ENCODE measurements at places on chromosomes 5 and 9.
A peak's percentile ranks its signal among the peaks of the same experiment; 100 is the strongest.

DNA sequence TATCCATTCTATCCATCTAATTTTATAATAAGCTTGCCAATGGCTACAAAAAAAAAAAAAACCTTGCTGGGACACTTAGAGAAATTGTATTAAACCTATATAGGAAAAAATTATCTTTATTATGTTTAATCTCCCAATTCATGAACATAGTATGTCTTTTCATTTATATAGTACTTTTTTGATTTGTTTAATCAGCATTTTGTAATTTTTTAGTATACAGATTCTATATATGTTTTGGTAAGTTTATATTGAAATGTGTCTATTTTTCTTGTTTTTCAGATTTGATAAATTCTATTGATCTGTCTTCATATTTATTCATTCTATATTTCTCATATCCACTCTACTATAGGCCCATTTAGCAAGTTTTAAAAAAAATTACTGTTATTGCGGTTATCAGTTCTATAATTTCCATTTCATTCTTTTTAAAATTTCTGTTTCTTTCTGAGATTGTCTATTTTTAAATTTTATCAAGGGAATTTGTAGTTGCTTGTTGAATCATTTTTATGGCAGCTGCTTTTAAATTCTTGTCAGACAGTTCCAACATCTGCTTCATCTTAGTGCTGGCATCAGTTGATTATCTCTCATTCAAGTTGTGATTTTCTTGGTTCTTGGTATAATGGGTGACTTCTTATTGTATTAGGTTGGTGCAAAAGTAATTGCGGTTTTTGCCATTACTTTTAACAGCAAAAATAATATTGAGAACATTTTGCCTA, 170.1 kb upstream of the S1PR3 start:
- DNase-seq = no peak

DNA sequence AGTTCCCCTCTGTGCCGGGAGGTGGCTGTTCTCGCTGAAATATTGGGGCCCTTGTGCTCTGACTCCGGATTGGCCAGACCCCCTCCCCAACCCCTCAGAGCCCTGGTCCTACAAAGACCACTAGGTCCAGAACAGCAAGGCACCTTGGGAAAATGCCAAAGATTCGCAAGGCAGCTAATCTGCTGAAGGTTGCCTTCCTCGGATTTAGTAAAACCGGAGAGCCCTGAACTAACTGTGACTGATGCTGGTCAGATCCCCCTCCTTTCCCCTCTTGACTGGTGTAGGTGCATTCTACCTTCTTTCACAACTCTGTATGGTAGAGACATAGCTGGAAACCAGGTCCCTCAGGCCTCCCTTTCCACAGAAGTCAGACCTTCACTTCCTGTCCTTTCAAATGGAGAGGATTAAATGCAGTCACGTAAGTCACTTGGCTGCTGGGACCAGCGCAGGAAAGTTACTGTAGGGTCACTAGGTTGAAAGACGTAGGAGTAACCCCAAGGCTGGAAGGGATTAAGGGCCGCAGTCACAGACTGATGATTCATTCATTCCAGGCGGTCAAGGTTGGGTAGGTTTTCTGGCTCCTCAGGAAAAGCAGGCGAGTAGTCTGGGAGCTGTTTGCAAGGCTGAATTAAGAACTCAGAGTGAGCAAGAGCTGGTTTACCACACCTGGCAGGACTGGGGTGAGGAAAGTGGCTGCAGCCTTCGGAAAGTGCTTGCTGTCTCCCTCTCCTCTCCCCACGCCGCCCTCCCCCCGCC, 5.3 kb downstream of the BARX1 start:
- DNase-seq = no peak

DNA sequence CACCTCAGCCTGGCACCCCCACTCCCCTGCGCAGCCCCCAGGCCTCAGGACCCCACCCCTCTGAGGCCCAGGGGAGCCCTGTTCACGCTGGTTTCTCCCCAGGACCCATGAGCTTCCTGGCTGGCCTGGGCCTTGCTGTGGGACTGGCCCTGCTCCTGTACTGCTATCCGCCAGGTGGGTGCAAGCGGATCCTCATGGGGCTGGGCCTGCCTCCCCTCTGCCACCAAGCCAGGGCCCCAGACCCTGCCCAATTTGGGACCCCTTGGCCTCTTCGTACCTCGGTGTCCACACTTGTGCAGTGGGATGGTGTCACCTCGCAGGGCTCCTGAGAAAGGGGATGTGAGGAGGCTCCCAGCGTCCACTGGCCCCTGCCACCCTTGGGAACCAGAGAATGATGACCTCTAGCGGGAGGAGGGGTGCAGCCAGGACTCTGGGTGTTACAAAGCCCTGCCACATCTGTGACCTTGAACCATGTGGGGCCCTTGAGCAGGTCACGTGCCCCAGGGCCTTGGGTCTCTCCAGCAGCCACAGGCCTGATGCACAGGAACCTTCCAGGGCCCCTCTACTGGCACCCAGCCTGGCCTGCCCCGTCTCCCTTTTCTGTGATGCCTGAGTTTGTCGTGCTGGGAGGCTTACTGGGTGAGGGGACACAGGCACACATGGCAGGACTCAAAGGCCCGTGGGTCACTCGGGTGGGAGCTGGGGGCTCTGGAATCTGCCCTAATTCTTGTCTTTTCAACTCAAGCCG, 16.3 kb downstream of the CARD19 start:
- DNase-seq = no peak

- no peak for DNase-seq
Observed at GRCh38 chr5:135456238-135457099, 4.3 kb upstream of the TIFAB start.

GRCh38 chr5:160486573-160486972, 64.9 kb downstream of the PTTG1 start:
- DNase-seq = no peak

GRCh38 chr9:108377881-108378280, 477.9 kb downstream of the ACTL7B start:
- DNase-seq = no peak

GRCh38 chr5:101782352-101783103, 513.6 kb downstream of the SLCO4C1 start:
- DNase-seq = no peak

DNA sequence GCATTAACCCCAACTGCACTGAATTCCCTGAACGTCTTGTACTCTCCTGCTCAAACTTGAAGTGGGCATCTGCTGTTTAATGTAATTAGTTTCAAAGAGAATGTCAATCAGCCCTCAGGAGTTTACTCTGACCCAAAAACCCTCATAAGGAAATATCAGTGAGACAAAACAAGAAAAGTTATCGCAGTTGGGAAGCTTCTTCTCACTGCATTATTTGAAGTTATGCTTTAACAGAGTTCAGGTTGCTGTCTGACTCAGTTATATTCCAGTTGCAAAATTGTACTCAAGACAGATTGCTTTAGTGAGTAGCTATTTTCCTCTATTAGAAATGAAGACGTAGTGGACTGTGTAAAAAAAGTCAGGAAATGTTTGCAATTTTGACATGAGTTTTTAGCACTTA, 52.1 kb downstream of the PPIC start:
- no peak for DNase-seq

DNA sequence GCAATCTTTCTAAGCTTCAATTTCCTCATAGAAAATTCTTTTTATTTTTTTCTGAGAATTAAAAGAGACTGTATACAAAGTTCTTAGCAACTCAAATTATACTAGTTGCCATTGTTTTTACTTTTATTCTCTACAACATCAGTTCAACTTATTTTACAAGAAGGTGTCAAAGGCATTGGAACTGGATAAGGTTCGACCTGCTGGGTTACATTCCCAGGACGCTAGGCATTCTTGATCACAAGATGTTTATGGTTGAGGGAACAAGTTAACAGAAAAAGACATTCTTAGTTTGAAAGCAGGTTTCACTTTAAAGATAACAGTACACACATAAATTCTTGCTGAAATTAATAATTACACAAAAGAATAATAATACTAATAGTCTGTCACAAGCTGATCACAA, 163.5 kb upstream of the SNX2 start:
- no peak for DNase-seq

DNA sequence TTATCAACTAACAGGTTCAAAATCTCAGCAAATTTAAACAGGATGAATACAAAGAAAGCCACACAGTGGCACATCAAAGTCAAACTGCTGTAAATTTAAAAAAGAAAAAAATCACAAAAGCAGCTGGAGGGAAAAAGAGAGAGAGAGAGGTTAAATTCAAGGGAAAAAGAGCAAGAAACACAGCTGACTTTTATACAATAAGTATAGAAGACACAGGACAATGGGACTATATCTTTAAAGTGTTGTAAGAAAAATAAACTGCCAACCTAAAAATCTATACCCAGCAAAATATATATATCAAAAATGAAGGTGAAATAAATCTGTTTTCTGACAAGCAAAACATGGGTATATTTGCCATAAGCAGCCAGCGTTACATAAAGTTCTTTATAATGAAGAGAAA, 261.5 kb downstream of the TLE1 start:
- DNase-seq = no peak

DNA sequence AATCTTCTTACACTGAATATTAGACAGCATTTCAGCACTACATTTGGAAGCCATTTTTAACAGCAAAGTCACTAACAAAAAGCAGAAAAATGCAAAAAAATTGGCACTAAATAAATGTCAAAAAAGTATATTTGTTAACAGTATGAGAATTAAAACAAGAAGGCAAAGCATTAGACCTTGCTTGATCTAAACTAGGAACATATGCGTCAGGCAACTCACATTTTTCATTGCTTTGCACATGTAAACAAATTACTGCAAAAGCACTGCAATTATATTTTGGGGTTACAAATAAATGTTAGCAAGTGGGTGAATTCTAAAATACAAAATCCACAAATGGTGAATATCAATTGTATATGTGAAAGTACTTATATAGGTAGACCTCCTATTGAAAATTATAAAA, 49.0 kb upstream of the RAPGEF6 start:
- no peak for DNase-seq

GRCh38 chr9:71518045-71518827, 250.1 kb downstream of the CEMIP2 start:
- DNase-seq = no peak

DNA sequence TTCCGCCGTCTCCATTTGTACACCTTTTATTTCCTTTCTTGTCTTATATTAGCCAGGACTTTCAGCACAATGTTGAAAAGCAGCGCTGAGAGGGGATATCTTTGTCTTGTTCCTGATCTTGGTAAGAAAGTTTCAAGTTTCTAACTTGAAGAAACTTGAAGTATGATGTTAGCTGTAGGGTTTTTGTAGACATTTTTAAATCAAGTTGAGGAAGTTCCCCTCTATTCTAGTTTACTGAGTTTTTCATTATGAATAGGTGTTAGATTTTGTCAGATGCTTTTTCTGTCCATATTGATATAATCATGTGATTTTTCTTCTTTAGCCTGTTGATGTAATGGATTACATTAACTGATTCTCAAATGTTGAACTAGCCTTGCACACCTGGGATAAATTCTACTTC, 425.7 kb downstream of the PIK3R1 start:
- DNase-seq = no peak

DNA sequence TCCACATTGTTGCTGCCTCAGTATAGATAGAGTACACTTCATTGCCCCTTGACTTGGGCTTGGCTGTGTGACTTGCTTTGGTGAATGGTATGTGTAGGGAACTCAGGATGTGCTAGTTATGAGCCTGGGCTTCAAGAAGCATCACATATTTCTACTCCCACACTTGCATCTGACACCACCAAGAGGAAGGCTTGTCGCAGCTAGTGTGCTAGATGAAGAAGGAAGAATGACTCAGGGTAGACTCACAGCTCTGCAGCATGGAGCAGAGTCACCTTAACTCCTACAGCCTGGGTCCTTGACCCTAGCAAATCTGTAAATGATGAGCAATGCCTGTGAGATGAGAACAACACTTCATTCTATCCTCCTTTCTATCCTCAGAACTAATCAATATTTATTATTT, 261.8 kb downstream of the ASTN2 start:
- DNase-seq = no peak

DNA sequence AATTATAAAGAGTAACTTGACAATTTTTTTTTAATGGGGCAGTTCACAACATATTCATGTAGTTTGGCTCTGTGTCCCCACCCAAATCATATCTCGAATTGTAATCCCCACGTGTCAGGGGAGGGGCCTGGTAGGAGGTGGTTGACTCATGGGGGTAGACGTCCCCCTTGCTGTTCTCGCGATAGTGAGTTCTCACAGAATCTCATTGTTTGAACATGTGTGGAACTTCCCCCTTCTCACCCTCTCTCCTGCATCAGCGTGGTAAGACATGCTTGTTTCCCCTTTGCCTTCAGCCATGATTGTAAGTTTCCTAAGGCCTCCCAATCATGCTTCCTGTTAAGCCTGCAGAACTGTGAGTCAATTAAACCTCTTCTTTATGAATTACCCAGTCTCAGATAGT, 40.7 kb downstream of the FBXW11 start:
- DNase-seq = peak; percentile 56

DNA sequence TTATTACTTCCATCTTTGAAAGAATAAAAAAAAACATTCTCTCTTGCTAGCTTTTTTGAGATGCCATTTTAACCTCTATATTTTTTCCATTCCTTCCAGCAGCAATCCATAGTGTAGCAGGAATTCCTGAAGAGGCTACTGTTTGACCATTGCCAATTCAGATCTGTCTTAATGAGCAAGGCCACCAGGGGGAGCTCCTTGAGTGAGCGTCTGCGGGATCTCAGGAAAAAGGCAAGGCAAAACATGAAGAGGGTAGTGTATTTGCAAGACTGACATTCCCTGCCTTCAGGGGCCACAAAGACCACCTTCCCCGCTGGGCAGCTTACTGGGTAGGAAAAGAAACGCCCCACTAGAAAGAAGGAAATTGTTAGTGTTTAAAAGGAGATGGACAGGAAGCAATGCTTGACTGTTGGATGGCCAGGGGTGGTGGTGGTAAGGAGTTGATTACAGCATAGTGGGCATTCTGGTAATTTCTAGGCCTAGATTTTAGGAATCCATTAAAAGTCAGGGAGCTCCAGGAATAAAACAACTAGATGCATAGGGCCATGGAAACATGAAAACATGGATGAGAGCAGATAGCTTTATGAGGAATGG, 206.6 kb upstream of the HAPLN1 start:
- DNase-seq = no peak

- DNase-seq = no peak
Observed at GRCh38 chr5:76479973-76480667, 77.0 kb downstream of the IQGAP2 start.

DNA sequence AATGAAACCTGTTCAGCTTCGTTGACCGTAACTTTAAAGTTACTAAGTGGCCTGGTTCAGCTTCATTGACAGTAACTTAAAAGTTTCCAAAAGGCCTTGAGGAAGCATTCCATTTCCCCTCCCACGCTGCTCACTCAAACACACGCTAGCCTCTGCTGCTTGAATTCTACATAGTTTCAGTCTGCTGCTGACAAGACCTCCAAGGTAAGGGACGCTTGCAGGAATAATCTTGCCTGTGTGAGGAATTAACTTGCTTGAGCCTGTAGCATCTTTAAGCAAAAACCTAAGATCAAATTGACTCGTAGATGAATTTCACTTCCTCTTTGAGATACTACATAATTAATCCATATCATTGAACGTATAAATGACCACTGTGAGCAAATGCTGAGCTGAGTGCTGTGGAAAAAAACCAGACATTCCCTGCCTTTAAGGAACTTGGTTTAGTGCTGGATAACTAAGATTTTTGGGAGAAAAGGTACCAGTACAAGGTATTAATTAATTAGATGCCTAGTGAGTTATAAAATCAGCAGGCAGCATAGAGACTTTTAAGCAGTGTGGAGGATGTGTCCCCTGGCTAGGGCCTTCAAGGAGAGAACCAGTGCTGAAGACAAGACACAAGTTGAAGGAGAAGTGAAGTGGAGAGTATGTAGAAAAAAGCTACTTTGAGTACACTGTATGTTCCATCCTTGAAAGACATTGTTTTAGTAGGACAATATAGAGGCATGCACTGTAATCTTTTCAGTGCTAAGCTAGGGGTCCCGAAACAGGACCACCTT, 39.2 kb downstream of the GRAMD2B start:
- no peak for DNase-seq
